ENCODE measurements at places on chromosomes 5 and 9.
A peak's percentile ranks its signal among the peaks of the same experiment; 100 is the strongest.

- peak; percentile 15 for DNase-seq
Measured at GRCh38 chr5:138911441-138911840, 36.3 kb upstream of the LRRTM2 start.

DNA sequence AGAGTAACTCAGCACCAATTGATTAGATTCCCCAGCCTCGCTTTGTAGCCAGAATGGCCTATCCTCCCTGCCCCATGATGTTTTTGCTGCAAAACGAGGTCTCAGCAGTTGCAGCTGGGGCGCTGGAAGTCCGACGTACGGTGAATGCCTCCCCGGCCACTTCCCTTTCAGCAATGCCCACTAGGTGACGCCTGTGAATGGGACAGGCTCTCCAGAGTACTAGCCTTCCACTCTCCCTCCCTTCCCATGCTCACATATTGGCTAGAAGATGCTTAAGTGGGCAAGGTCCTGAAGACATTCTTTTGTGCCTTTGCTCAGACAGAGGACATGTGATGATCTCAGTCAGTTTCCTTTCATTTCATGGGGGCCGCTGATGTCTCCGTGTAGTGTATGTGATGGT lies 50.8 kb downstream of the DMRT2 start:
- no peak for DNase-seq

GRCh38 chr5:58753446-58753845 lies 170.6 kb downstream of the RAB3C start:
- no peak for DNase-seq

- peak; percentile 54 for DNase-seq
Measured at GRCh38 chr5:137220523-137220927, 278.6 kb downstream of the SPOCK1 start.

DNA sequence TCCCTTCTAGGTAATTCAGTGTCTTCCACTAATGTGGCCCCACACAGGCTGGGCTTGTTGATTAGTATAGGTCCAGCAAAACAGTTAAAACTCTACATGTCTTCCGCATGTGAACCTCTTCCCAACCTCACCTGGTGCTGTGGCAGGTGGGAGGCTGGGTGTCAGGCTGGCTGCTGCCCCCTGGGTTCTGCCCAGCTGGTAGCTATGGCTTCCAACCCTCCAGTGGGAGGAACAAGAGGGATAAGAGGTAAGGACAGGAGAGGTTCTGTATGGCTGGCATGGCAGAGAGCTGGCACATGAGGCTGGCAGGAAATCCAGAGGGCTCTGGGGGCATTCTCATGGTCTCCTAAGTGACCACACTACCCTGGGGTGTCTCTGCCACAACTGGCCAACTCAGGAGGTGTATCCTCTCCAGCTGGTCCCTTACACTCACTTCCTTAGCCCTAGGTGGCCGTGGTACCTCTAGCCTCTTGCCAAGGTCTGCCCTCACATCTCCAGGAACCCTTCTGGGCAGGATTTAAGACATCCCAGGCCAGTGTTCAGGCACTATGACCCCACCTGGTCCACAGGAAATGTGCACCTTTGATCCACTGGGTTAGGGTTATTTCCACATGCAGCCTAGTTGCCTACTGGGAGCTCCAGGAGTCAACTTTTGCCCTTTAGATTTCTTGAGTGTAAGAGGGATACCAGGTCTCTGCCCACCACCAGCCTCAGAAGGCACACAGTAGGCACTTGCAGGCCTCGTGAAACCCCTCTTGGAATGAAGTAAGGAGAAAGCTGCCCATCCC lies 41.7 kb downstream of the AHRR start:
- no peak for DNase-seq

GRCh38 chr9:106069241-106069640 lies 374.9 kb downstream of the TMEM38B start:
- no peak for DNase-seq

DNA sequence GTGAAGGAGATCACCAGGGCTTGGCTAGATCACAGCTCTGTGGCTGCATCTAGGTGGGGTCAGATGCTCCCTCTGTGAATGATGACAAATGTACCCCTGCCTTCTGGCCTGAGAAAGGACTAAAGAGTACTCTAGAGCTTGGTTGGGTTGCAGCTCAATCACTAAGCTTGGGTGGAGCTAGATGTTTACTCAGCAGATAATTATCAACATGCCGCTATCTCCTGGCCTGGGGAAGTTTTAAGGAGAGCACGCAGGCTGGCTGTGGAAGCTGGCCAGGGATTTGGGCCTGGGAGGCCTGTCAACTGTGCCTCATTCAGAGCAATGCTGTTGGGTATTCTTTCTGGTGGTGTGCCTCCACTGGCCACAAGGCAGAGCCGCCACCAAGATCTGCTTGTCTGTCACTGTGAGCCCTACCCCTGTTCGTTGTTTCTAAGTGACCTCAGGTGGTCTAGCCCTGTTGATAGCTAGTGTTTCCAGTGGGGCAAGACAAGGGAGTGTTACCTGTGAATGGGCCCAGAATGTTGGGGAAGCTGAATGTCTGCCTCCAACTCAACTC lies 181.7 kb downstream of the ADGRV1 start:
- DNase-seq = no peak

- peak; percentile 20 for DNase-seq
Measured at GRCh38 chr5:116574367-116575325, at the start of gene SEMA6A. SEMA6A (minus strand) TSS chr5:116574823; CDS start chr5:116504944, 69,879 bp downstream.

DNA sequence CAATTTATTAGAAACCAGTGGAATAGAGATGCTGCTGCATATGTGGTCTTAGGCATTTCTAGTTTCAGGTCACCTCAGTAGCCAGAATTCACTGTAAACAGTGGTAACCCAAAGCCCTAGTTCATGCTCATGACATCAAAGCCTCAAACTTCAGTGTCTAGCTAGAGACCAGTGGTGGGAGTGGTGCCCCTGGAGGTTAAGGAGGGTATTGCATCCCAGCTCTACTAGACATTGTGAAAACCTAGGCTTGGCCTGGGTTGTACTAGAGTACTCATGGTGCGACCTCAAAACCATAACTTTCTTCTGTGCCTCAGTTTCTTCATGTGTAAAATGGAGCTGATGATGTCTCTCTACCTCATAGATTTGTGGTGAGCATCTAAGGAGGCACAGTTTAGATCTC lies 18.8 kb downstream of the COL5A1 start:
- DNase-seq = no peak

DNA sequence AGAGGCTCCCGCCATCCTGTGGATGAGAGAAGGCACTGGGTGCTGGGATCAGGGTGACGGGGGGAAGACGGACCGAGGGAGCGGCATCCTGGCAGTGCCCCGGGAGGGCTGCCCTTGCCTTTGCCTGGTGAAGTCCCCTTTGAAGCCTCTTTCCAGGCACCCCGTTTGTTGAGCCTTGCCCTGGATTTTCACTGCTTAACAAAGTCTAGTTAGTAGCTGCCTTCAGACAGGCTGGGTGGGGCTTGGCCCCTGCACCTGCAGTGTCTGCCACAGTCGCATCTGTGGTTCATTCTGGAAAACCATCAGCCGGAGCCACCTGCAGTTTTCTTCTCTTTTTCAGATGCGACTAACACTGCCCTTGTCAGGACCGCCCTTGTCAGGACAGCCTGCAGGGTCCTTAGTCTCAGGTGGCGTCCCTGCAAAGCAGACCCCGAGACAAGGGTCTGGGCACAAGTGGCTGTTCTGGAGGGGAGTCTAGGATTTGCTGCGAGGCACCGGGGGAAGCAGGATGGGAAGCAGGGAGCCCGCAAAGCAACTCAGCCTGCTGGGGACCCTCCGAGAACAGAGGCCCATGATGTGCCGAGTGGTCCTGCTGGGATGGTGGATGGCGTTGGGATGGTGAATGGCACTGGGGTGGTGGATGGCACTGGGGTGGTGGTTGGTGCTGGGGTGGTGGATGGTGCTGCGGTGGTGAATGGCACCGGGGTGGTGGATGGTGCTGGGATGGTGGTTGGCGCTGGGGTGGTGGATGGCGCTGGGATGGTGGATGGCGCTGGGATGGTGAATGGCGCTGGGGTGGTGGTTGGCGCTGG lies 147.9 kb upstream of the COL5A1 start:
- no peak for DNase-seq

GRCh38 chr5:72465066-72465465 lies 42.1 kb downstream of the ZNF366 start:
- DNase-seq = no peak

DNA sequence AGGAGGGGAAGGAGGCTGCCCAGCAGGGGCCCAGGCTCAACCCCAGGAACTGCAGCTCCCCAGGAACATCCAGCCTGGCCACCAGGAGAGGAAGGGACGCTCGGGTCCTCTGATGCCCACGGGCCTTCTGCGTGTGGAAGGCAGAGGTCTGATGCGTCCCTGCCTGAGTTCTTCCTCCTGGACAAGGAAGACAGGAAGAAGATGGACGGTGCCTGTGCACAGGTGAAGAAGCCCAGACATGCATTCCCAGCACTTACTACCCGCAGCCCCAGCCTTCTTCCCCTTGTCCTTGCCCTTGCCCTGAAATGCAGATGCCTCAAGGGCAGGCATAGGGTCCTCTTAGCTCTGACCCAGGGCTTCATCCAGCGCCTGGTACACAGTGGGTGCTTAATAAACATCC lies 56.7 kb upstream of the IRX1 start:
- no peak for DNase-seq

GRCh38 chr5:135743705-135744411 lies 90.6 kb upstream of the SLC25A48 start:
- DNase-seq = no peak

DNA sequence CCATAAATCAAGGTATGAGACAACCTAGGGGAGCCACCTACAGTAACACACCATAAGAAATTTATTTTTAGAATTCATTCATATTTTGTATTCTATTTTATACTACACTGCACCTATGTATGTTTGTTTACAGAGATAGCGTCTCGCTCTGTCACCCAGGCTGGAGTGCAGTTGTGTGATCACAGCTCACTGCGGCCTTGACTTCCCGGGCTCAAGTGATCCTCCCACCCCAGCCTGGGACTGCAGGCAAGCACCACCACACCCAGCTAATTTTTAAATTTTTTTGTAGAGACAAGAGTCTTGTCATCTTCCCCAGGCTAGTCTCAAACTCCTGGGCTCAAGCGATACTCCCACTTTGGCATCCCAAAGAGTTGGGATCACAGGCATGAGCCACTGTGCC lies 25.4 kb downstream of the MAPKAP1 start:
- no peak for DNase-seq

DNA sequence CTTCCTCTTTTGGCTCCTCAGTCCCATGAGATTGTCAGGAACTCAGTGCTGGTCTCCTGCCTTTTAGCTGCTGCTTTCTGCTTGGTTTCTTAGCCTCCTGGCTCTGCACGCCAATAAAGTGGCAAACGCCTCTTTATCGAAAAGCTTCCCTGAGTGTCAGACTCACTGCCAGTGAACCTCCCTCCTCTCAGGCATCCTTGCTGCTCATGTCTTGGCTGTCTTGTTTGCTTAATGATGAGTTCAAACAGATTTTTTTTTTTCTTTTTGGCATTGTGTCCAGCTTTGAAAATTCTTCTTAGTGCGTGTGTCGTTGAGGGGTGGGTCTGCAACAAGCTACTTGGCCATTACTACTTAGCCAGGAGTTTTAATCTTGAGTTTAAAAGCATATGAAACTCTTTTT lies 14.9 kb downstream of the RASGRF2 start:
- no peak for DNase-seq

DNA sequence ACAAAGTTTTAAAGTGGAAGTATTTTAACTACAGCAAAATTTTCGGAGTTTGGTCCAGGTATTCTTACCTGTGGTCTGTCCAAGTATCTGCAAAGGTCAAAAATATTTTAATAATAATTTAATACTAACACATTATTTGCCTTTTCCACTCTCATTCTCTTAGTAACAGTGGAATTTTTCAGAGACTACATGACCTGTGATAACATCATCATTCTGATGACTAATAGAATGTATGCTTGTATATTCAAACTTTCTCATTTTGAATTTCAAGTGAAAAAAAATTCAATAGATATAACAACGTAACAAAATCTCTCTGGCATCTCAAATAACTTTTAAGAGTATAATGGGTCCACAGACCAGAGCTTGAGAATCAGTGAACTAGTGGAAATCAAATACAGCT lies 78.3 kb downstream of the FBXL17 start:
- DNase-seq = no peak

DNA sequence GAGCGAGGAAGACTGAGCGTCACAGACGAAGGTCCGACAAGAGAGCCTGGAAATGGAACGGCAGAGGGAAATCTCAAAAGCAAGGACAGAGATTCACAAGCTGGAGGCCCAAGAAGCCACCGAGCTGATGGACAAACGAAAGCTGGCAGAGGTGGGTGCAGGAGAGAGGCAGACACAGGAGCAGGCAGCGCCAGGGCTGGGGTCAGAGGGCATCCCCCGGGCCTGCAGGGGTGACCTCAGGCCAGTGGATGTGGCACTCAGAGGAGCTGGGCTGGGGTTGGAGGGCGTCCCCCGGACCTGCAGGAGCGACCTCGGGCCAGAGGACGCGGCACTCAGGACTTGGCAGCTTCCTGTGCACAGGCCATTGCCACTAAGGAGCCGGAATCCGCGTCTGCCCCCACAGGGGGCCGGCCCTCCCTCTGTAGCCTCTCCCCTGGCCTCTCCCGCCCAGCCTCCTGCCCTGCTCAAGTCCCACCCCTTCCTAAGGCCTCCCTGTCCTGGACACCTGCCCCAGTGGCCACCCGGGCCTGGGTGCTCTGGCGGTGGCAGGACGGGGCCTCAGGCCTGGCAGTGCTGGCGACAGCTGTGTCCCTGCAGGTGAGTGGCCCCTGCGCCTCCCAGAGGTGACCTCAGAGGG lies 40.4 kb downstream of the EXD3 start:
- no peak for DNase-seq

- DNase-seq = no peak
Measured at GRCh38 chr5:104189031-104189430, 626.4 kb upstream of the NUDT12 start.

DNA sequence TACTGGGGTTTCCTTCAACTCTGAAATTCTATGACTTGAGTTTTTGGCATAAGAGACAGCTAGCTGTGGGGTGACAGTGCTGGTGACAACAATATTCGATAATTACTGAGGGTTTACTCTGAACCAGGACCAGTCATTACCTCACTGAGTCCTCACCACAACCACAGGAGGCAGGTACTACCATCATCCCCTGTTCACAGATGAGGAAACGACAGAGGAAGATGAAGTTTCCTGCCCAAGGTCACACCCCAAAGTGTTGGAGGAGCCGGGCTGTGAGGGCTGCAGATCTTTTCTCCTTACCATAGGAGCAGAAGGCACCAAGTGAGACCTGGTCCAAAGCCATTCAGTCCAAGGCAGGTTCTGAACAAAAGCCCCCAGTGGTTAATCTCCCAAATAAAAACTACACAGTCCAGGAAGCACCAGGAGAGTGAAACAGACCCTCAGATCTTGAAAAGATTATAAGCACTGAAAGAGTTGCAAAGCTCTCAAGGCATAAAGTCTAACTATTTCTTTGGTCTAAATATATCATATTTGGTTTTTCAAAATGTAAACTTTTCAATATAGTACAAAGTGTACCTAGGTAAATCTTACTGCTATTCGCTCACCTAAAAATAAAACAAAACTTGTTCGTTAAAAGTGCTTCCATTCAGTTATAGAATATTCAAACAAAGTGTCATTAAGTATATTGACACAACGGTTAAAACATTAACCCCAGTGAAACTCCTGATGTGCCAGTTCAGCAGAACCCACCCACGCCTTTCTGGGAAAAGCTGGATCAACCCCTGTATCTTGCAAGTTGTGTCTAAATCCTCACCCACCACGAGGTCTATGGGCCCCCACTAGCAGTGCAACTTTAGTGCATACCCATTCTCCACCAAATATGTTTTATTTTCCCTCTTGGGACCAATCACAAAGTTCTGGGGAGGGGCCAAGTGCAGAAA lies 82.6 kb upstream of the EQTN start:
- DNase-seq = no peak

GRCh38 chr9:131278702-131279111 lies 2.4 kb upstream of the FAM78A start:
- no peak for DNase-seq

All from BJ (cell line).